ENCODE measurements at places on chromosomes 5 and 9.

DNA sequence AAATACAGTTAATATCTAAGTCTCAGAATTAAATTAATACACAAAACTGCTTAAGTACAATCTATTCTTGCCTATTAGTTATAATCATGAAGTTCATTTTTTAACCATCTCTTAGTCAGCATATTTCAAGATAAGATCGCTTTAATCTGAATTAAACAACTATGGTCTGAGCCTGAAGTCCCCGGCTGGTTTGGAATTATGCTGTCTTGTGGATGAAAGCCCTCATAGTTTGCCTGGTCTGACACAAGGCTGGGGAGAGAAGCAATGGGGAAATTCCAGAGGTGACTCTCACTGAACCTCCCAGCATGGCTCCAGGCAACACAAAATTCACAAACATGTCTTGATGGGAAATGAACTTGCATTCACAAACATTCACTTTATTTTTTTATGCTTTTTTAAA, 28.0 kb upstream of the GRAMD2B start:
- DNase-seq = no peak

- no peak for DNase-seq
Observed at GRCh38 chr9:18126831-18127498, 347.0 kb upstream of the ADAMTSL1 start.

GRCh38 chr5:100852988-100853449, 50.1 kb downstream of the ST8SIA4 start:
- no peak for DNase-seq

DNA sequence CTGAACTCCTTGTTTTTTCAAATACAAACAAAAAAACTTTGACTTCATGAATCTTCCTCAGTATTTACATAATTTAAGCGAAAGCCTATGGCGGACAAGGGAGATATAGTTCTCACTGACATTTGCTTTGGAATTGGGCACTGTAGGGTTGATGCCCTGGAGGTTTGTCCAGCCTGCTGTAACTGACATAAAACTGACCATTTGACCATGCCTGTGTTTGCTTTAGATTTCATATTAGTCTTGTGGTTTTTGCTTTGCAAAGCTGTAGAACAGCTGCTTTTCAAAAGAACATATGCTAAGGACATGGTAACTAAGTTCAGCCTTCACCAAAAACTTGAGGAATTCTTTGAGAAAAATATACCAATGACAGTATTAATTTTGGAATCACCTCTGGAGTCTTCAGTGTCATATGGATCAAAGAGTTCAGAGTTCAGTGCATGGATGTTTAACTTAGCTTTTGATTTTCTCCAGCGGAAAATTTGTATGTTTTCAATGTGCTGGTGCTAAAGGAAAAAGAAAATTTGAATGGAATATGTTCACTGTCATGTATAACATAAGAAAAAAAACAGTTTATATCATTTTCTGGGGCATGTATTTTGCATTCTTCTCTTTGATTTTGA, 1013.1 kb downstream of the NR2F1-AS1 start:
- DNase-seq = no peak

DNA sequence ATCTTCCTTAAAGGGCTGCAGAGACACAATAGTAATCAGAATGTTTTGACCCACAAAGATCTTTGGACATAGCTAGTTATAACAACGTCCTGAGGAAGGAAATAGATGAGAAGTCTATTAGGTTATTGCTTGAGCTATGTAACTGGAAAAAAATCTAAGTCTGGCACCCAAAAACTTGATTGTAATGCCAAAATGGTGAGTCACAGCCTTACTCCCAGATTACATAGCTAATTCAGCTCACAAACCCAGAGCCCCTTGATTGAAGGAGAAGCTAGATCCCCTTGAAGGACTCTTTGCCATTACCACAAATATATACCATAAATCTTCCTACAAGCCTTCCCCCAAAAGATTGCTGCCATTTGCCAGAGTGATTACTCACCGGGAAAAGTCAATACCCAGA, 341.8 kb upstream of the KIF2A start:
- DNase-seq = no peak

DNA sequence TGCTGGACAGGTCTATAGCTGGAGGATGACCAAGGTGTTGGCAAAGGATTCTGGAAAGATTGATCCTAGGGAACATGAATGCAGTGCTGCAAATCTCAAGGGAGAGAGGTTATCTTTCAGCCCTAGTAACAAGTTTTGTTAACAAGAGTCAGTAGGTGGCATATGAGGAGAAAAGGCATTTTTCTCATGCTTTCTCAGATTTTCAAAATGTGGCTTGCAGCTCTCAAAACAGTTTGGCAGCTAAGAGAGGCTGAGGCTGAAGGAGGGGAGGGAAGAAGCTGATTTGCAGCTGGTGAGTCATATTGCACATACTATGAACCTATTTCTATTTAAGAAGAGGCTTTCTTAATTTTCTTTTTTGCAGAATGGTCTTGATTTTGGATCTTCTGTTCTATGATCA, 64.3 kb upstream of the PCA3 start:
- no peak for DNase-seq

- DNase-seq = no peak
Observed at GRCh38 chr5:23629396-23629795, 122.0 kb downstream of the PRDM9 start.

GRCh38 chr5:130890610-130891009, 274.4 kb downstream of the HINT1 start:
- DNase-seq = no peak

DNA sequence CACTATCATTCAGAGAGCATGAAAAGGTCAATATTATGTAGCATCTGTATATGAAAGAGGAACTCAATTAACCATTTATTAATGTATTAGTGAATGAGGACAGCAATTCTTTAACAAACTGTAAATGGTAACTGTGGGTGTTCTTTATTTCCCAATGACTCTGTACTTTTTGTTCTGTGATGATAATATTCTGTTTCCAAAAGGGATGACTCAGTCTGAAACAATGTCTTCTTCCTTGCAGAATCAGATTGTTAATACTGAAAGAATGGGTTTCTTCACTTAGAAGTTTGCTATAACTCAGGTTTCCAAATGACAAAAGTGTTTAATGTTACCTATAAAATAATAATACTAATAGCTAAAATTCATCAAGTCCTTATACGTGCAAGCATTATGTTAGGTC, 1518.7 kb upstream of the WWC1 start:
- no peak for DNase-seq

DNA sequence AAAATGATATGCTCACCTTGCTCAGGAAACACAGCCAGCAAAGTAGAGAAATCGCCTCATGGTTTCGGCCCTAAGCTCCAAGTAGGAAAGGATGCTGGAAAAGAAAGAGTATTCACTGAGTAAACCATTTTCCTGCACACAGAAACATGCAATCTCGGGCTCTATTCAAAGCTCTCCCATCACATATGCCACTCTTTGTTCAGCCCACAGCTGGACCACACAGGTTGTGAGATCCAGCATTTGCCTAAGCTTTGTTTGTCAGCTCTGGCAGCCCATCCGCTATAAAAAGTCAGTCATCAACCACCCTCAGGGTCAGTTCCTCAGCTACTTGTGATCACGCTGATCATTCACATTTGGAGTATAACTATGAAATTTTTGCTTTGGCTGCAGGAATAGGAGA, 96.5 kb upstream of the SMARCA2 start:
- no peak for DNase-seq

- DNase-seq = no peak
Observed at GRCh38 chr5:84430863-84431663, 46.4 kb upstream of the EDIL3 start.

DNA sequence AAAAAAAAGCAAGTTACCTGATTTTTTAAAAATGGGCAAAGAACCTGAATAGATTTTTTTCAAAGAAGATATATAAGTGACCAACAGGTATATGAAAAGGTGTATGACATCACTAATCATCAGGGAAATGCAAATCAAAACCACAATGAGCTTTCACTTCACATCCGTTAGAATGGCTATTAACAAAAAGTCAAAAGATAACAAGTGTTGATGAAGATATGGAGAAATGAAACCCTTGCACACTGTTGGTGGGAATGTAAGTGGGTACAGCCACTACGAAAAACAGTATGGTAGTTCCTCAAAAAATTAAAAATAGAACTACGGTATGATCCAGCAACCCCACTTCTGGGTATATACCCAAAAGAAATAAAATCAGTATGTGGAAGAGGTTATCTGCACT, 134.8 kb downstream of the UGCG start:
- DNase-seq = no peak

DNA sequence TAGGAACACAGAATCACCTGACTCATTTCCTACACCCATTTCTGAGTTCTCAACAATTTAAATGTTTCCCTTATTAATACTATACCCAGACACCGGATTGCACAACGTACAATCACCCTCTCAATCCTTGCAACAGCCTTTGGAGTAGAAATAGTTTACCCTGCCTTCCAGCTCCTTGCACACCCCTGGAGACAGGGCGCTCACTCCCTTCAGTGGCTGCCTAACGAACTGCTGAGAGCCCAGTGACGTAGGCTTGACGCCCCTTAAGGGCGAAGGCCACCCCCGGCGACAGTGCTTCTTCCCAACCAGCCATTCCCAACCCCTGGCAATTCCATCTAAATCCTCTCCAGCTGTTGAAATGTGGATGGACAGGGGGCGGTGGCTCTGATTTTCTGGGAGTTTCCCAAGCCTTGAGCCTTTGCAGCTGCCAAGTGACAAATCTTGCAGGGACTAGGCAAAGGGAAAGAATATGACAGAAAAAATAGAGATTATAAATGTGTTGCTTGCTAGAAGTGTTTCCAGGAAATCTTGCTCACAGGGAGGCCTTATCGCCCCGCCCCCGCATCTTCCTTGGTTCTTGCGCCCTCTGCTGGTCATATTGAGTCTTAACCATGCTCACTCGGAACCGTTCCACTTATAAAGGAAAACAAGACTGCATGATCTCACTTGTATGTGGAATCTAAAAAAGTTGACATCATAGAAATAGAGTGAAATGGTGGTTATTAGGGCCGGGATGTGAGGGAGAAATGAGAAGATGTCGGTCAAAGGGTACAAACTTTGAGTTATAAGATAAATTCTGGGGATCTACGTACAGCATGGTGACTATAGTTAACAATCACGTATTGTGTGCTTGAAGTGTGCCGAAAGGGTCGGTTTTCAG, 7.6 kb upstream of the BARX1 start:
- peak; percentile 92 for DNase-seq

GRCh38 chr5:35954175-35954574, 15.8 kb upstream of the CAPSL start:
- DNase-seq = no peak

DNA sequence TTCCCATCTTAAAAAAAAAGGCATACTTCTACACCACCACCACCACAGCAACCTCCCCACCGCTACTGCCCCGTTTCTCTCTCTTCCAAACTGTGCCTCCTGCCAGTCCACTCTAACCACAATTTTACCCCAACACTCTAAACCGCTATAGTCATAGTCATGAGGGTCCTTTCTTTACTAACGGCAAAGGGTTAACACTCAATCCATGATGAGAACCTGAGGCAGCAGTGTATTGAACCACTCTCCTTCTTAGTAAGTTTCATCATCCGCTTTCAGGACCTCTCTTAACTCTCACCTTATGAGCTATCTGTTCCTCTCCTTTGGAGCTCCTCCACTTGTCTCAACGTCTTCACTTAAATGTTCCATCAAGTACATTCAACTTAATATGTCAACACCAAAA, 34.0 kb downstream of the IDNK start:
- no peak for DNase-seq

- DNase-seq = no peak
Observed at GRCh38 chr5:45385321-45386058, 310.7 kb downstream of the HCN1 start.

- DNase-seq = no peak
Observed at GRCh38 chr5:33690374-33691135, 201.2 kb downstream of the ADAMTS12 start.

GRCh38 chr5:89281766-89282553, 399.0 kb upstream of the MEF2C start:
- no peak for DNase-seq

DNA sequence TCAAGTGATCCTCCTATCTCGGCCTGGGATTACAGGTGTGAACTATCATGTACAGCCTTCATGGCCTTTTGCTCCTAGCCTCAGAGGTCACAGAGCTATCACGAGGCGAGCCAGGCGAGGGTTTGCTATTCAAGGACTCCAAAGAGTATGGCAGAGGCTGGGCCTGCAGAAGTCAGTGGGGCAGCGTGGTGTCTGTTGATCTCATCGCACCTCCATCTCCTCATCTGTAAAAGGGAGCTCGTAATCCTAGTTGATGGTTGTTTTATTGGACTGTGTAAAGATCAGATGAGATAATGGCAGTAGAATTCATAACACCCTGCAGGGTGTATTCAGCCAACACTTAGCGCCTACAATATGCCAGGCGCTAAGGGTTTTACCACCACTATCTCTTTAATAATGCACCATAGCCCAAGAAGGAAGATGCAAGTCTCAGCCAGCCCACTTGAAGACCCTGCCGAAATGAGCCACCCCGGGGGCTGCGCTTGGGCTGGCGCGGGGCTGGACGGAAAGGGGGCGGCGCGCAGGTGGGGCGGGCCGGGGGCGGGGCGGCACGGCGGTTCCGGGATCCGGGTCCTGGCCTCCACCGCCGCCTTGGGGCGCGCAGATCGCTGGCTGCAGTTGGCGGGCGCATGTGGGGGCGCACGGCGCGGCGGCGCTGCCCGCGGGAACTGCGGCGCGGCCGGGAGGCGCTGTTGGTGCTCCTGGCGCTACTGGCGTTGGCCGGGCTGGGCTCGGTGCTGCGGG, at the start of gene GALNT12:
TSS of gene GALNT12 (plus strand) at position 601 of the 744 bp plus-strand sequence. CDS start at position 630, 29 bp downstream.
- no peak for DNase-seq

DNA sequence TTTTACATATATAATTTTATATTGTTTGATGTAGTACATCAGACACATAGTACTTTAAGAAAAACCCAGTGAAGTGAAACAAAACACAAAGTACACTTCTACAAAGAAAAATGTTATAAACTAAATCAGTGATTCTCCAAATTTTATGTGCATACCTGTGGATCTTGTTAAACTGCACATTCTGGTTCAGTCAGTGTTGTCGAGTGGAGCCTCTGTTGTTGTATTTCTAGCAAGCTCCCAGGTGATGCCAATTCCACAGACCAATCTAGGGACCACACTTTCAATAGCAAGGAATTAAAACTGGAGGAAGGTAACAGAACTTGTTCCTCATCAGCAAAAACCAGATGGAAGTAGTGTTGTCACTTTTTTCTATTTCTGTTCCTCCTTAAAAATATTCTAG, 183.8 kb upstream of the CD180 start:
- DNase-seq = no peak

DNA sequence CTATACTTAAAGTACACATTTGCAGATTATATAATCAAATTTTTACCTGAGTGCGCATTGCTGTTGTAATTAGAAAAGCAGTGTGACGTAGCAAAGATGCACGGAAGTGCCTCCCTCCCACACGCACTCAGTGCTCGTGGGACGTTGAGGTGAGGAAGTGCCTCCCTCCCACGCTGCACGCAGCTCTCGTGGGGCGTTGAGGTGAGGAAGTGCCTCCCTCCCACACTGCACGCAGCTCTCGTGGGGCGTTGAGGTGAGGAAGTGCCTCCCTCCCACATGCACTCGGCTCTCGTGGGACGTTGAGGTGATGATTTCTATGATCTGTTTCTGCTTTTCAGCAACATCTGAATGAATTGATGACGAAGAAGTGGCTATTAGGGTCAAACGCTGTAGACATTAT, 21.0 kb downstream of the EXOC3 start:
- DNase-seq = no peak

Data from testis (tissue), 5 donors.